ENCODE measurements at places on chromosomes 1 and 21. TPM values are rescaled to one million over a fixed set of nuclear protein-coding genes. Genes with fewer than 3 reads are reported as not detected.

DNA sequence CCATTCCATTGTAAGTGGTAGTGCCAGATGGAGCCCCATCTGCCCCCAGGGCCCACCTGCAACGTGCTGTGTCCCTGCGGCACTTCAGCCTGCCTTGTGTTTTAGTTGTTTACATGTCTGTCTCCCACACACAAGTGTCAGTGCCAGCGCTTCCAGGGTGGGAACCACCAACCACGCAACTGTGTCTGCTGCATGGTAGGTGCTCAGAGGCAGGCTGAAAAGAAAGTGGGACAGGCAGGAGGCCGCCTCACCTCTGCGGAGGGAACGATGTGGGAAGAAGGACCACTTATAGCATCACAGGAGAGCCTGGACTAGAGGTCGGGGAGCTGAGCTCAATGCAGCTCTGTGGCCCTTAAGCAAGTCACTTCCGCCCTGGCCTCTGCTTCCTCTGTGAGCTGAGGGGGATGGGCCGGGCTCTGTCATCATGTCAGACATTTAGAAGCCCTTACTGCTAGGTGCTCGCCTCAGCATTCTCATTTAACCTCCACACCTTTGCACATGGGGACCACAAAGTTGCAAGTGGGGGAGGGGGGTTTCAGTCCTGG, 17.9 kb downstream of the SLC9A1 start:
- DNase-seq, result no peak

- no peak for DNase-seq
Measured at GRCh38 chr1:18340787-18341186, 139.9 kb upstream of the KLHDC7A start.

DNA sequence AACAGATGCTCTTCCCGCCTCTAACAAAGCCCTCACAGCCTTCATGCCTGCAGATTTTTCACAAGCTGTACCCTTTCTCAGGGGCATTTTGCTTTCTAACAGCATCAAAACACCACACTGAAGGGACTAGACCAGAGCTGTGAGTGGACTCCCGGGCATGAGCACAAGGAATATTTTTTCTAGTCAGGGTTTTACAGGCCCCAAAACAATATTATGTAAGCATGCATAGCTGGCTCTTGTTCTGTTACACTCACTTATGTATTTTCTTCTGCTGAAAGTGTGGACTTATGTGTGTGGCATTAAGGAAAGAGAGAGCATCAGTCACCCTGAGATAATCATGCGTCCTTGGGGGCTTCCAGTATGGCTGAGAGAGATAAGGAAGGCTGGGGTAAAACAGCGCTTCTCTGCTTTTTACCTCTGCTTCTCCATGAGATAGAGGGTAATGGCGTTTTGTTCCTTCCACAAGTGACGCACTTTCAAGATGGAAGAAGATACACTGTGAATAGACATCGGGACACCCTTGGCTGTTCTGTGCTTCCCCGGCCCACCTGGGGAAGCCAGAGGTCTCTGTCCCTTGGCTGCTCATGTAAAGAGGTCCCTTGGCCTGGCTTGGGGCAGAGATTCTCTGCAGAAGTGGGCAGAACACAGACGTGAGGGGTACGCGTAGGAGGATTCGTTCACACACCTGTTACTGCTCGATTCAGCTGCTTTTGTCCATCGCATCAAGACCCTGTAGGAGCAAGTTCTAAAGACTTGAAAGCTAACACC, 266.7 kb upstream of the RAB4A start:
- no peak for DNase-seq

DNA sequence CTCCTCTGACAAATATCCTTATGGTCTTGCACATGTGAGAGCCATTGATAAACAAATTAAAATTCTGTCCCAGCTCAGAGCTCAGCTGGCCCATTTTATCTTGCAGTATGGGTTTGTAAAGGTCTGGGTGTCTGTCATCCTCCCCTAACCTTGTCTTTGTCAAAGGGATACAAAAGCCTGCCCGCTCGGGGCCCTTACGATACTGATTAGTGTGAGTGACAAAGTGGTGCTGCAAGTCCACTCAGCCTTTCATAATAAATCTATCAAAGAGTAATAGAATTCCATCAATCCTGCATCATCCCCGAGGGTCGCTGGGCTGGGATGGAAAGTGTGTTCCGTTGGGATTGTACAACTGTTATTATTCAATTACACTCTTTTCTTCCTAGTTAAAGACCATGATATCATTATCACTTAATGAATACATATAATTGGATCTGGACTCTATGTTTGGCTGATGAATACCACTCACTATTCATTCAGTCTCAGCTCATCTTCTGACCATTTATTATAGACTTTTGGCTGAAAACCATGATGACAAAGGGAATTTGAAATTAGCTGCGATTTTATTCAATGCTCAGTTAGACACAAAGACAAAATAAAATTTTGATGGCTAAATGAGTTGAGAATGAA, 122.5 kb upstream of the FOXD3 start:
- no peak for DNase-seq

DNA sequence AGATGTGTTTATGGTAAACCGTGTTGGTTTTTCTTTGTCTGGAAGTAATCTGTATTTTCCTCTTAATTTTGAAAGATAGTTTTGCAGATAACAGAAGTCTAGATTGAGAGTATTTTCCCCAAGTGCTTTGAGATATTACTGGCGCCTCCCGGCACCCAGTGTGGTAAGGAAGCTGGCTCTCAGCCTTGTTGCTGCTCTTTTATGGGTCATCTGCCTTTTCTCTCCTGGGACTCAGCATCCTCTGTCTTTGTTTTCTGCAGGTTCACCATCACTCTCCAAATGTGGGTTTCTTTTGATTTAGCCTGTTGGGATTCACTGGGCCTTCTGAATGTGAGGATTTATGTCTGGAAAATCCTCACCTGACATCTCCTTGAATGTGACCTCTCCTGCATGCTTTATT, 37.4 kb downstream of the POFUT2 start:
- DNase-seq, result no peak

- DNase-seq, result no peak
Measured at GRCh38 chr1:72281144-72281543, 1.2 kb downstream of the NEGR1 start.

GRCh38 chr1:9732123-9732971, 80.8 kb downstream of the PIK3CD start:
- DNase-seq, result no peak

- no peak for DNase-seq
Measured at GRCh38 chr1:201763455-201764140, 65.4 kb upstream of the IPO9 start.

FNBP1L gene
- polyA plus RNA-seq, result 45.1 TPM

ACTA1 gene
- 14,286 TPM for polyA plus RNA-seq

TMEM82 gene
- polyA plus RNA-seq, result not detected

All from forelimb muscle (tissue), 1 donor.